Cerebellar cortex (tissue), 1 donor: ENCODE measurements at places on chromosomes 13 and 19.
A peak's percentile ranks its signal among the peaks of the same experiment; 100 is the strongest.

- no peak for DNase-seq
Observed at GRCh38 chr13:108305655-108306054, 36.1 kb downstream of the TNFSF13B start.

DNA sequence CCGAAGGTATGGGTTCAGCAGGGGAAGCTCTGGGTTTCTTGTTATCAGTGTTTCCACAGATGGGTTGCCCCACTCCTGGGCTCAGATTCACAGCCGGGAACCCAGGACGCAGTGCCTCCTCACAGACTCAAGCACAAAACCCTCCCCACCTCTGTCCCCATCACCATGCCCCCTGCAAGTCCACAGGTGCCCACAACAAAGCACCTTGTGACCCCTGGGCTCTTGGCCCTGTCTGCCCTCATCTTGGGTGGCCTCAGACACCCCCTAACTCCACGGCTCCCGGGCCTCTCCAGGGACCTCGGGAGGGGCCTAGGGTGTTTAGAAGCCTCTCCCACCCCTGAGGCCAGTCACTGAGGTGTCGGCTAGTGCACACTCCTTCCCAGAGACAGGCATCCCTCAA, 231.7 kb downstream of the TUBA3C start:
- no peak for DNase-seq

- no peak for DNase-seq
Observed at GRCh38 chr19:52742516-52742915, 7.7 kb upstream of the ZNF611 start.

GRCh38 chr19:36092566-36092965, 18.4 kb upstream of the OVOL3 start:
- DNase-seq, result no peak

DNA sequence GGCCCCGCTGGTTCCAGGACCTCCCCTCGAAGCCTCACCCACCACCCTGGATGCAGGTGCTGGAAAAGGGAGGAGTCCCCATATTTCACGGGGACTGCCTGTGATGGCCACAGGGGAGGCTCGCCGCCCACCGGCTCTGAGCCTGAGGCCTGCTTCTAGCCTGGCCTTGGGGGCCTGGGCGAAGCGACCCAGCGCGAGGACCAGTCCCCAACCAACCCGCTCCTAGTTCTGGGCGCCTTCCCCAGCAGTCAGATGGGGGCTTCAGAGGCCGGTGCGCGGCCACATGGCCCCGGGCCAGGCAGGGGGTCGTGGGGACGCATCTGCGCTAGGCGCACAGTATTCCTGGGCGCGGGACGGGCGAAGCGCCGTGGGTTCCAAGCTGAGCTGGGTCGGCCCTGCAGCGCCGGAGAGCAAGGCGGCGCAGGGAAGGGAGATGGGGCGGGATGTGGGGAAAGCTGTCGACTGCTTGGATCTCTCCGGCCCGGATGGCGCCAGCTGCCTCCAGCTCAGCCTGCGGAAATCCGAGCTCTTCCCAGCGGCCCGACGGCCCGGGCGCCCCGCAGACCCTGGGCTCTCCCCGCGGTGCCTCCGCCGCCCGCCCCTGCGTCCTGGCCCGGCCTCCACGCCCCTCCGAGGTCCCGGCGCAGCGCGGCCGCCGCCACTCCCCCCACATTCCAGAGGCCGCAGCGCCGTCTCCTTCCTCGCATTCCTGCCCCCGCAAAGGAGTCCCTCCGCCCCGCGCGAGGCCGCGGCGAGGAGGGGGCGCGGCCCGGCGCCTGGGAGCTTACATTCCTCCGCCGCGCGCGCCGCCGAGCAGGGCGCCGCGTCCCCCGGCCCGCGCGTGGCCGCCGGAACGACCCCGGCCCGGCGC, at the start of gene WTIP:
Gene WTIP (plus strand): TSS at position 788 of the 871 bp plus-strand sequence. CDS start 217 bp downstream, outside the sequence.
- peak; percentile 47 for DNase-seq

DNA sequence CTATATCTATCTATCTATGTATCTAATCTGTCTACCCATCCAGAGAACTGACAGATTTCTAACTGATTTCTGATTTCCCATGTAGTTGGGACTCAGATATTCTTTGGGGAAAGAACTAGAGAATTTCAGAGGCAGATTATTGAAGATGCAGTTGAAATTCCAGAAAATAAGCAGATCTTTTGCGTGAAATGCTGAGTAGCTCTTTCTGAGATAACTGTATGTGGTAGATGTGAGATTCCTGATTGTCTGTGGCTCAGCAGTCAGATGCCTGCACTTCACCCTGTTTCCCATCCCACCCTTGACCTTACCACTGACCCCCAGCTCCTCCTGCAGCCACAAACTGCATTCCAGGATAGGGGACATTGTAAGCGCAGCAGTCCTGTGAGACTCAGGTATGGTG, 61.5 kb downstream of the DGKH start:
- no peak for DNase-seq

GRCh38 chr19:6516018-6516658, 14.0 kb upstream of the TUBB4A start:
- DNase-seq, result peak; percentile 97

- no peak for DNase-seq
Observed at GRCh38 chr13:36031490-36031889, 99.7 kb downstream of the DCLK1 start.

DNA sequence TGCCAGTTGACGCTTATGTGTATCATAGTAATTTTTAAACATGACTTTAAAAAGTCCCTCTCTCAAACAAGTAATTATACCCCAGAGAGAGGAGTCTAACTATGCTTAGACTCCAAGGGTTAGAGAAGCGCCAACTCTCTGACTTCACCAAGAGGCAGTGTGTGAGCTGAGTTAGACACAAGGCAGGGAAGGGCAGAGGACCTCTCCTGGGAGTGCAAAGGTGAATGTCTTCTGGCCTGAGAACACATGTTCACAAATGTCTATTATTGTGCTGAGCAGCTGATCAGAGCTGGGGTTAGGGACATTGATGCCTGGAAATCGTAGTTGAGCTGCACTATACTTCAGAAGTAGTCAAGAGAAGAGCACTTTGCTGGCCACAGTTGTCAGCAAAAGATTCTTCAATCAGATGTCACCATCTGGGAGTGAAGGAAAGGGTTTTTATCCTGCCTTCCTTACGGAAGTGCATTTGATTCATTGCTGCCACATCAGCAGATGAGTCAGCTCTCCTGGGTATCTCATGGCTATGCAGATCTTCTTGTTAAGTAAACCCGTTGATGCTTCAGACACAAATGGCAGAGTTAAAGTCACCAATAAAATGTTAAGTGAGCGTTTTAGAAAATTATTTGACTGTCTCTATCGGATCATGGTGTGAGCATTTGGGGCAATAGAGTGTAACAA, 283.2 kb upstream of the ARGLU1 start:
- no peak for DNase-seq

GRCh38 chr19:55632463-55632834, 8.1 kb upstream of the ZNF784 start:
- DNase-seq, result peak; percentile 97

- DNase-seq, result peak; percentile 21
Observed at GRCh38 chr19:21586311-21587116, 81.1 kb downstream of the ZNF429 start.

DNA sequence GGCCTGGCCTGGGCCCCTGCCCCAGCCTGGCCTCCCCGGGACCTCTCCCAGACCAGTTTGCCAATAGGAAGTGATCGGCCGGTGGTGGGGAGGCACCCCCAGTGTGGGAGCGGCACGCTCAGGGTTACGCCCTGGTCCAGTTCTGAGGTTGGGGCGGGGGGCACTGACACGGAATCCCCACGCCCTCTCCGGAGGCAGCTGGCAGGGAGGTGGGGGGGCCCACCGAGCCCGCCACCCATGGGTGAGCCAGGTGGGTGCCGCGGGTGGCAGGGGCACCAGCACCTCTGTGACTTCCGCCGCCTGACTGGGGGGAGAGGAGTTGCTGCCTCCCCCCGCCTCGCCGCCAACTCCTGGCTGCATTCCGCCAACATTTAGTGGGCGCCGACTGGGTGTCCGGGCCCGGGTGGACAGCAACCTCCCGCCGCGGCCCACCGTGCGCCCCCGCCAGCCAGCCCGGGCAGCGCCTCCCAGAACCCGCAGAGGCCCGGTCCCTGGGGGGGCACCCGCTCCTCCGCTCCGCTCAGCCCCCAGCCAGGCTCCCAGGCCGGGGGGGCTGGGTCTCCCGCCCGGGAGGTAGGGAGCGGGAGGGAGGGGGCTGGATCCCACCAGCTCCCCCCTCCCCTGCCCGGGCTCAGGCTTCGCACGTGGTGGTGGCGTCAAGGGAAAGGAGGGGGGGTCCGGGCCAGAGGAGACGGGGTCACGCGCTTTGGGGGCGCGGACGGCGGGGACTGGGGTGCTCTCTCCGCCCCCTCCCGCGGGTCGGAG, 2.0 kb downstream of the ZBTB7A start:
- DNase-seq, result no peak

- no peak for DNase-seq
Observed at GRCh38 chr19:1141944-1142343, 32.1 kb downstream of the SBNO2 start.

DNA sequence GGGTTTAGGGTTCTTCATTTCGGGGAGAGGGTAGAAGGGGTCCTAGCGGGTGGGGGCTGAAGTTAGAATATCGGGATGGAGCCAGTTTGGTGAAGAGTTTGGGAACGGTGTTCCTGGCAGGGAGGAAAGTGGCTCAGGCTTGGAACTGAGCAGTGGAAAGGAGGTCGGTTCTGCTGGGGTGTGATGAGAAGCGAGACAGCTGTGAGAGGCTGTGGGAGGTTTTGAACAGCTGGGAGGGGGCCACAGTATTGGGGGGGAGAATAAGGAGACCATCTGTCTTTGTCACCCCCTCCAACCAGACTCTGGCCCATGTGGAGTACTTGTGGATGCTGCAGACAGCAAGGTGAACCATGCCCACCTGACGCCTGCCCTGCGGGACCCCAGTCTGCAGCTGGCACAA, 1.0 kb upstream of the TM6SF2 start:
- DNase-seq, result no peak

GRCh38 chr19:694481-695351, 536 bp downstream of the PRSS57 start:
- no peak for DNase-seq

DNA sequence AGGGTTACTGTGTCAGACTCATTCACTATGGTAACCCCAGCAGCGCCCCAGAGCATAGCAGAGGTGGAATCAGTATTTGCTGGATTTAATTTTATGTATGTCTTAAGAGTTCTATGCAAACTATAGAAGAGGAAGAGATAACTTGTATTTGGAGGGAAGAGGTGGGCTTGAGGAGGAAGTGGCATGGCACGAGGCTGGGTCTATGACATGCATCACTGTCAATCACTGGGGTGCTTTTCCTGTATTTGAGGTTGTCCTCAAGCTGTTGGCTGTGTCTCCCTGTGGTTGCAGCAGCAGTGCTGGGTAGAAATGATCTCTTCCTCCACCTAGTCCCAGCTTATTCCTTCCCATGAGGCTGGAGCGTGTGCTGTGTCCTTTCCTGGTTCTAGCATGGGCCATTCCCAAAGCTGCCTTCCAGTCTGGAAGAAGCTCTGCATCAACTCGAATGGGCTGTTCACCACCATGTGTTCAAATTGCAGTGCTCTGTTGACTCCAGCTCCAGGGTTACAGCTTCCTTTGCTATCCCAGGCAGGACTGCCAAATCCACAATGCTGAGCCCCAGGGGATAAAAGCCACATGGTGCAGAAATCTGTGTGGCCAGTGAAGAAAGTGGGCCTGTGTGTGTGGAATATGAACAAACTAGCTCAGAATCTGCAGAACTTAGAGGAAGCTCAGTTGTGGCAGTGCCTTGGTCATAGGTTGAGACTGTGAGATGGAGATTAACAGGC, 73.1 kb upstream of the MTIF3 start:
- DNase-seq, result peak; percentile 20

DNA sequence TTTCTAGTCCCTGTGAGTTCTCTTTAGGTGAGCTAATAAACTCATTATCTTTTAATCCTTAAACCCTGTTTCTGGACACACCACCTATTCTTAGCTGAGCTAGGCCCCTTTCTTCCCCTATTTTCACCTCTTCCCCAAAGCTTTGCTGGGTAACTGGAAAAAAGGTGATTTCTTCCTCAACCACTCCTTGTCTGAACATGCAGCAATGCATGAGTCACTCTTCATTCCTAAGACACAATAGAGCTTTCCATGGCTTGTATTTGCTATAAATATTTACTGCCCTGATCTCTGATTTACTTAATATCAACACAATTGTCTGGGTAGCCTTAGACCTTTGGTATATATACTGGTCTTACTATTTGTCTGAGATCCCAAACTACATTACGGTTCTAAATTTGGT, 370.9 kb downstream of the KLF5 start:
- no peak for DNase-seq

GRCh38 chr19:56367829-56368711, 25.3 kb downstream of the ZNF582 start:
- peak; percentile 94 for DNase-seq

DNA sequence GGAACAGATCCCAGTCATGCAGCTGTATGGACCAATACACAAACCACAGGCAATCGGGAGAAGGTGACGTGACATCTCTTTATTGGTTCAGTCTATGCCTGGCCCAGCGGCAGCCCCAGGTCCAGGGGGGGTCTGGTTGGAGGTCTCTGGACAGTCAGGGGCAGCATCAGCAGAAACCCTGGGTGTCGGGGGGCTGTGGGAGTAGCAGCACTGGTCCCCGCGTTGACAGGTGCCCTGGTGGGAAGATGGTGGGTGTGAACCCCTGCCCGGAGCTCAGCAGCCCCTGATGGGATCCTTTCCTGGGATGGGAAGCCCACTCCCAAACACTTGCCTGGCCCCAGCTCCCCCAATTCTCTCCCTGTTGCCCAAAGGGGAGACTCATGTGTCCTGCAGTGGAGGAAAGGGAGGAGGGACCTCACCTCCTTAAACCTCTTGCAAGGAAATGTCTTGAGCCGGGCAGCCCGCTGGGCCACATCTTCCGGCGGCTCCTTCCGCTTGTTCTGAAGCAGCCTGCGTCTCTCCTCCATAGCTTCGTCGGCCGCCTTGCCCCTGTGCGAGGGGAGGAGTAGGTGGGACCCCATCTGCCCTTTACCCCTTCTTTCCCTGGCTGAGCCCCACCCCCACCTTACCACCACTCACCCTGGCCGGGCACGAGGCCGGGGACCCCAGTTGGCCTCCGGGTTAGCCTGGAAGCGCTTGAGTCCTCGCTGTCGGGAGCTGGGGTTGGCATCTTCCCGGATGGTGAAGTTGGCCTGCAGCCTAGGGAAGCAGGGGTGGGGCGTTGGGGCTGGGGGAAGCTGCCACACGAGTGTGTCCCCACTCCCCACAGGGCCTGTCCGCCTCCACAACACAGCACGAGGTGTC, 2.4 kb upstream of the LYL1 start:
- no peak for DNase-seq
